Fibroblast of lung (primary cell): ENCODE measurements at places on chromosomes 6 and 20. TPM values are rescaled to one million over a fixed set of nuclear protein-coding genes. Genes with fewer than 3 reads are reported as not detected.

ESR1 gene
- 0.06 and 0.35 TPM in 2 replicates for polyA plus RNA-seq

PSORS1C1 gene
- polyA plus RNA-seq, result 0.40 and 0.41 TPM in 2 replicates

GMPR gene
- polyA plus RNA-seq, result 16.4 and 27.1 TPM in 2 replicates

MAP1LC3A gene
- 14.0 and 19.3 TPM in 2 replicates for polyA plus RNA-seq

DNA sequence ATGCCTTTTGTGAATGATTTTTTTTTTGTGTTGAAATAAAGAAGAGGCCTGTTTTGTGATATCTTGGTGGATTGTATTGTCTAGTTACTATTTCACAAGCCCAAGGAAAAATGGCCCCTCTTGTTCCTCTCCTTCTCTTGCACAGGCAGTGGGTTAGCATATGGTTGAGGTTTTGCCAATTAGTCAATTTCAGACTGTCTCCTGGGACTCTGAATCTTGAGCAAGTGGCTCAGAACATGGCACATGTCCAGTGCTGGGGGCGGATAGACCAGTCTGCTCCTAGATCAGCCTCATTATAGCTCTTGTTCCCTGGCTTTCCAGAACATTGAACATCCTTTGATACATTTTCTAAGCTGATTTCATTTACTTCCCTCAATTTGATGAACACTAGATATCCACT is 589.2 kb downstream of the PHF3 start:
- H3K36me3 ChIP-seq, result no peaks in the 10 kb centered on the region
- H3K27me3 ChIP-seq, result no peaks in the 10 kb centered on the region
- H3K4me3 ChIP-seq, result no peak overlapping the region

DNA sequence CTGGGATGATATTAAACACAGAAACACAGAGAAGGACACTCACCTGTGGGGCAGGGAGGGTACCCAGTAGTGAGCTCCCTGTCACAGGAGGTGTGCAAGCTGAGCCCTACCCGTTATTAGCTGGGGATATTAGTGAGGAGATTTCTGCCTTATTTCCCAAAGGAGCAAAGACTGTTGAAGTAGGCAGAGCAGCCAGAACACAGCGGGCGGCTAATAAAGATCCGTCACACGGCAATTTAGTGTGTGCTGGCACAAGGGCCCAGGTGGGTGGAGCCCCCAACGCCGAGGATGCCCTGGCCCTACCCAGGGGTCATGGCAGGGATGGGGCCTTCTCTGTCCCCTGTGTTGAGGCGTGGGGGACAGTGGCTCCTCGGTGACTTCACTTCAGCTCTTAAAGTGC is 8.3 kb downstream of the VSTM2L start:
- no peak for DNase-seq
- H3K4me3 ChIP-seq, result no peak overlapping the region
- H3K27ac ChIP-seq, result no peak overlapping the region
- peaks cover 3% of the 10 kb centered on the region for H3K4me1 ChIP-seq
- H3K27me3 ChIP-seq, result peaks cover 53% of the 10 kb centered on the region

DNA sequence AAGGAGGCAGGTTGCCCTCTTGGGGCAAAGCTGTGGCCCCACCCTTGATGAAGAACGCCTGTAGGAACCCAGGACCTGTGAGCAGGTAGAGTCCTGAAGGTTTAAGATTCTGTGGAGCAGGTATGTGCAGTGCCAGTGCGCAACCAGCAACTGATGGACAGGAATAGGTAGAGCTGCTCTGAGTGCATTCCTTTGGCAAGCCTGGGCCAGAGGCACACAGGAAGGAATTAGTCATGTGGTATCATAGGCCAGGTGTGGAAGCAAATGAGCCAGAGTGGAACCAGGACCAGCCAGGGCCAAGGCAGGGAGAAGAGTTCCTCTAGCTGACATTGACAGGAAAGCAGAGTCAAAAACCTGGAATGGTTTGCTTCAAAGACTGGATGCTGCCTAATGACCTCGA is 1.4 kb upstream of the KHDC1 start:
- DNase-seq, result no peak
- no peaks in the 10 kb centered on the region for H3K4me1 ChIP-seq
- no peak overlapping the region for H3K4me3 ChIP-seq
- H3K27ac ChIP-seq, result no peak overlapping the region
- no peaks in the 10 kb centered on the region for H3K36me3 ChIP-seq
